ENCODE measurements at places on chromosomes 12 and 14.

DNA sequence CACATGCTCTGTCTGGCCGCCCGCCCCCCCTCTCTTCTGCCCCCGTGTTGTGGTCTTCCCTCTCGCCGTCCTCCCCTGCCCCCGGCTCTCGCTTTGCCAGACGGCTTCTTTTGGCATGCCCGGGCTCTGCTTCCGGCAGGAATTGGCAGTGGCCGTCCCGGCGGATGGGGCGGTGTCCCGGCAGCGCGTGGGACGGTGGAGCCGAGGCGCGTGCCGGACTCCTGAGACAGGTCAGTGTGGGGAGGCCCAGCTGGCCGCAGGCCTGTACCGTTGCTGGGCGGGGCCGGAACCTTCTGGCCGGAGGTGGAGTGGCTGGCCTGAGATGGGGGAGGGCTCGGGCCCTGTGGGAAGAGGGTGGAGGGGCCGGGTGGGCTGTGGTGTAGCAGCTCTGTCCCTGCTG, 17.1 kb downstream of the KIF26A start:
- no peak for DNase-seq

- DNase-seq = no peak
Measured at GRCh38 chr14:95237958-95238340, 80.6 kb upstream of the DICER1 start.

- DNase-seq = no peak
Measured at GRCh38 chr14:71163842-71164629, 256.8 kb downstream of the PCNX1 start.

DNA sequence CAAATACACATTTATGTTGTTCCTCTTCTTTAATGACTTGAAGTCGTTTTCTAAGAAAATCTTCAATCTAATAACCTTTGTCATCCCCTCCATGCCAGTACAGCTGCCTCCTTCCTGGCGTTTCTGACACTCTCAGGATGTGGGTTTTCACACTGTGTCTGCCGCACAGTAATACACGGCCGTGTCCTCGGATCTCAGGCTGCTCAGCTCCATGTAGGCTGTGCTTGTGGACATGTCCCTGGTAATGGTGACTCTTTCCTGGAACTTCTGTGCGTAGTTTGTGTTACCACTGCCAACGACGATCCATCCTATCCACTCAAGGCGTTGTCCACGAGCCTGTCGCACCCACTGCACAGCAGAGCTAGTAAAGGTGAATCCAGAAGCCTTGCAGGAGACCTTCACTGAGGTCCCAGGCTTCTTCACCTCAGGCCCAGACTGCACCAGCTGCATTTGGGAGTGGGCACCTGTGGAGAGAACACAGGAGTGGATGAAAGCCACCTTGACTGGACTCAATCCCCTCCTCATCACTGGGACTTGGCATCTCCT, 1095.9 kb downstream of the TMEM121 start:
- no peak for DNase-seq

- no peak for DNase-seq
Measured at GRCh38 chr12:5068126-5068525, 24.4 kb downstream of the KCNA5 start.

DNA sequence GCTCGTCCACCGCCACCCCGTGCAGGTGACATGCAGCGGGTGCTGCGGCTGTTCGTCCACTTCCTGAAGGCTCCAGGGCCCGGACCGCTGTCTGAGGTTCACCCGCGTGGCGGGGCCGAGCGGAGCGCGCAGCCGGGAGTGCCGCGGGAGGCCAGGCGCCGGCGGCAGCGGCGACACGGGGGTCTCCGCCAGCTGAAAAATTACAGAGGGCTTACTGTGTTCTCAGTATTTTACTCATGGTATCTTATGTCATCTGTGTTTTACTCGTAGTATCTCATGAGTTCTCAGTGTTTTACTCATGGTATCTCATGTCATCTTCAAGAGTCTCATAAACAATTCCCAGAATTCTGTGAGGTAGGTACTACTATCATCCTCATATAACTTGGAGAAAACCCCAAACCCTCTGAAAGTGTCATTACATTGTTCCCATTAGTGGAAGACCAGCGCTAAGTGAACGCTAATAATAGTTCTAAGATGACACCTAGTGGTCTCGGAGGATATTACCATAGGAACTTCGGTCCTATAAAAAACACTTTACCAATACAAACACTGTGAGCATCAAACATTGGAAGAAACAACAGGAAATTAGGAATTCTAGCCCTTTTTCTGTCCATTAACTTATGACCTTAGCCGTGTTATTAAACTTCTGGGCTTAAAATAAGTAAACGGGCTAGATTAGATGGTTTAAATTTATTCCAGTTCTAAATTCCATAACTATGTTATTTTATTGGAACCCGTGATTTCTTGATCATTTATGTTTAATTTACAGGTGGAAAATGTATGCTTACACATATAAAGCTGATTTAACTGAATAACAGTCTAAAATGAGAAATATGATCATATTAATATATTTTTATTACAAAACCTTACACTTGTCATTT, 32.4 kb downstream of the AK7 start:
- peak; percentile 72 for DNase-seq

DNA sequence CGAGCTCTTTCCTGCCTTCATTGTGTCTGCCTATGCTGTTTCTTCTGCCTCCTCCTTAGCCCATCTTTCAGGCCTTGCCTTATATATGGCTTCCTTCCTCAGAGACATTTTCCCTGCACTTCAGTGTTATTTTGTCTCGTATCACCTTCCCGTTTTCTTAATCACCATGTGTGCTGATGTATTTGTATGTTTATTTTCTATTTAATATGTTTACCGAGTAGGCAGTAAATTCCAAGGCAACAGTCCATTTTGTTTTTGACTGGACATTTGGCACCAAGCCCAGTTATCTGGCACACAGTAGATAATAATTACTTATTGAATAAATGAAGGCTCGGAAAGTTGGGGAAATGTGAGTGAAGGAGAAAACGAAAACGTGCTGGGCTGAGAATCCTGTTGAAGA, 4.6 kb upstream of the POU6F1 start:
- DNase-seq = no peak

- DNase-seq = no peak
Measured at GRCh38 chr12:3598896-3599860, 108.2 kb downstream of the PRMT8 start.

GRCh38 chr14:77099425-77100167, 1.5 kb downstream of the CIPC start:
- no peak for DNase-seq

- DNase-seq = no peak
Measured at GRCh38 chr14:42214981-42215491, 608.4 kb downstream of the LRFN5 start.

DNA sequence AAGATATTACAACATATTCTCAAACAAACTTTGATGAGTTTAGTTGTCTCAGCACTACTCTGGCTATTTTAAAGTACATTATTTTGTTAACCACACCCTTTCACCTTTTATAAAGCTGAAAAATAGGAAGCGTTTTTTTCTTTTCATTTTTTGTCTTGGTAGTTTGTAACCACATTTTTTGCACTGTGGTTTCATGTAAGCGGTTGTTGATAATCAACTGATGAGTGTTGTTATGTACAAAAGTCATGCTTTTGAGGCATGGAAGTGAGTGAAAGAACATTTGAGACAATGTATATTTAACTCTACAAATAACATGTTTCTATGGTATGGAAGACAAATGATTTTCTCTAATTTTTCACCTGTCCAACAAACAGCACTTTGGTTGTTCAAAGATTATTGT, 52.1 kb upstream of the ATP2B1 start:
- no peak for DNase-seq

- no peak for DNase-seq
Measured at GRCh38 chr12:123900871-123901376, 71.7 kb downstream of the CCDC92 start.

DNA sequence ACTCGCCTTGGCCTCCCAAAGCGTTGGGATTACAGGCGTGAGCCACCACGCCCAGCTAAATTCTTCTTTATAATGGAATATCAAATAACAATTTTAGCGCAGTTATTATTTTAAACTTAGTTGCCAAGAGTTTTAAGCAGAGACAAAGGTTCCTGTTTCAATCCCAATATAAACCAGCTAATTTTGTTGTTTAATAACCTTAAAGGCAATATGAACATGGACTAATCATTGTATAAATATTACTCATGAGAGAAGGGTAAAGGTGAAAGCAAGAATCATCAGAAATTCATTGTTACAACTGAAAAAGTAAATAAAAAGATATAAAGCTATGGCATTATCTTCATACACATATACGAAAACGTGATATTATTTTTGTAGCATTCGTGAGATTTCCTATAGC, 8.2 kb downstream of the DTD2 start:
- DNase-seq = no peak

- peak; percentile 85 for DNase-seq
Measured at GRCh38 chr12:130633771-130634170, 82.3 kb downstream of the RIMBP2 start.

DNA sequence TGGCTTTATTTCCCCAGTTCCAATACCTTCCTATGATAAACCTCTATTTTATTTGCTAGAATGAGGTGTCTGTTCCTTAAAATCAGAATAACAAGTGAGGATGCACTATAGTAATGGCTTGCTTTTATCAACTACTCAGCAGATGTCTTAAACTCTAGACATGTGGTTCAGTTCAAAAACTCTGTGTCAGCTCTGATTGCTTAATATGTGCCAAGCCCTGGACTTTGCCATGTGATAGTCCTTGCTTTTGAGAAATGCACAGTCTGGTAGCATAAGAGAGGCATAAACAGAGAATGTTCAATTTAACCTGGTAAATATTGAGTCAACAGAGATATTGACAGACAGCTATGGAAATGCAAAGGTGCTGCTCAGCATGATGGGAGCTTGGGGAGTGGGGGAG, 254.8 kb downstream of the PDZRN4 start:
- DNase-seq = no peak

- no peak for DNase-seq
Measured at GRCh38 chr12:51378749-51379148, 12.5 kb downstream of the GALNT6 start.

- DNase-seq = peak; percentile 60
Measured at GRCh38 chr12:3655328-3655900, 97.5 kb downstream of the CRACR2A start.

DNA sequence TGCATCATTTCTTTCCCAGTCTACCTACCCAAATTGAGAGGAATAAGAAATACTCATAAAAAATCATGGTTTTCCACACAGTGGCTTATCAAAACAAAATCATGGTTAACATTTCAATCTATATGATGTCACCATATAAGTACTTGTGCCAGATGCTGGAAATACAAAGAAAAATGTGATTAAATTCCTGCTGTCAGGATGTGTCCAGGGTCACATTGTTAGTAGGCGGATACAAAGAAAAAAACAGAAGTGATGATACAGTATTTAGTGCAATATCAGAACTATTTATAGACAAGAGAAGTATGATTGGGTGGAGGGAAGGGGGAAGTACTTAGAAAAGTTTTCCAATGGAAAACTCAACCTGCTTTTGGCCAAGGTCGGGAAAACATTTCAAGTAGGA, 47.0 kb upstream of the OR6J1 start:
- no peak for DNase-seq

DNA sequence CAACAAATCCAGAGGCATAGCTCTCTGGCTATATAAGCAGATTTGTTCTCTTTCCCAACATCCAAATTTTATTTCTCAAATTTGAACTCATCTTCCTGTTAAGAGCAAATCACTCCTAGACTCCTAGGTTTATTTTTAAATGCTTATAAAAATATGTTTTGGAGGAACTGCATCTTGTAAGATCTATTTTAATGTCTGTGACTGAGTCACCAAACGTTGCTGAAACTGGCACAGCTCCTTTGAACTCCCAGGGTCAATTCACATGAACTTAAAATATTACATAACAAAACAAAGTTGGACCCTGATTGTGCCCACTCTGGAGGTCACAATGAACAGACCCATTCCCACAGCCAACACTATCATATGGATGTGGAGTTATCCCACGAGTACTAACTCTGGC, 23.9 kb downstream of the ANAPC7 start:
- no peak for DNase-seq

DNA sequence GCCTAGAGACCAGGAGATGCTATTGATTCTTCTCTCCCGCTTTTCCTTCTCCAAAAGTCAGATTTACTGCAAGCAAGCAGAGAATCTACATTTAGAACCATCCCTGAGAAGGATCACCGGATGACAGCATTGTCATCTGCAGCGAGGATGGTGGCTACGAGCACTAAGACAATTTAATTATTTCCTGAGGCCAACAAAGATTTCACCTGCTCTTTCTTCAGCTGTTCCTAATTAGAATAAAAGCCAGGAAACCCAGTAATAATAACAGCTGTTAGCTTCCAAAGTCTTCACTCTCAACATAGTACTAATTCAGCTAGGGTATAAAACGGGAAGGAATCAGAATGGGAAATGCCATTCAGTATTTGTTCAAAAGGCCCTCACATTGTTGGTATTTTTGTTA, 53.3 kb downstream of the TMTC1 start:
- no peak for DNase-seq

GRCh38 chr12:48187916-48188695, 4.7 kb downstream of the CCDC184 start:
- DNase-seq = no peak

DNA sequence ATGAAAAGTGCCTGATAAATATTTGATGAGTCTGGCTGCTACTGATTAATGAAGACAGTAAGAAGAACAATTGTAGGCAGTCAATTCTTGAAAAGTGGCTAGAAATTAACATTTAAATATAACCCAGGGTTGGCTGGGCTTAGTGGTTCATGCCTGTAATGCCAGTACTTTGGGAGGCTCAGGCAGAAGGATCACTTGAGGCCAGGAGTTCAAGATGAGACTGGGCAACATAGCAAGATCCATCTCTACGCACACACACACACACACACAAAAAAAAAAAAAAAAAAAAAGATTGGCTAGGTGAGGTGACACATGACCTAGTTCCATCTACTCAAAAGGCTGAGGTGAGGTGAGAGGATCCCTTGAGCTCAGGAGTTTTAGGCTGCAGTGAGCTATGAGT, 7.9 kb upstream of the PLBD1 start:
- no peak for DNase-seq

- no peak for DNase-seq
Measured at GRCh38 chr12:110765111-110765510, 22.4 kb upstream of the PPP1CC start.

DNA sequence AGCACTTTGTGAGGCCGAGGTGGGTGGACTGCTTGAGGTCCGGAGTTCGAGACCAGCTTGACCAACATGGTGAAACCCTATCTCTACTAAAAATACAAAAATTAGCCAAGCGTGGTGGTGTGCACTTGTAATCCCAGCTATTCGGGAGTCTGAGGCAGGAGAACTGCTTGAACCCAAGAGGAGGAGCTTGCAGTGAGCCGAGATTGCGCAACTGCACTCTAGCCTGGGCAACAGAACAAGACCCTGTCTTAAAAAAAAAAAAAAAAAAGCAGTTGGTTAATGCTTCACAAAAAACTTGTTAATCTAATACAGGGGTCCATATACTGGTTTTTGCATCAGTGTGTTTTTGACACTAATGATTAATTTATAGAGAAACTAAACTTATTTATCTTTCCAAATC, 18.5 kb upstream of the SLC7A8 start:
- DNase-seq = no peak

DNA sequence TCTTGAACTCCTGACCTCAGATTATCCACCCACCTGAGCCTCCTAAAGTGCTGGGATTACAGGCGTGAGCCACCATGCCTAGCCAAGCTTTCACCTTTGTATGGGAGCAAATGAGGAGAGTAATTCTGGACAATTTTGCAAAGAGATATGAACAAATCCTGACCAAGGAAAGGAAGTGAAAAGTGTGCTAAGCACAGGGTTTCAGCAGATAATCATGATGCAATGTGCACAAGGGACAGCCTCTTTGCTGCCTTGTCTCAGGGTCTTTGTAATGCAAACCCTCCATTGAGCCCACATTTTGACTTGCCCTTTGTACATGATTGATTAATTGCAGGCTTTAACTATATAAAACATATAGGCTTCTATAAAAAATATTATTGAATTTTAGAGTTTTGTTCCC, 9.2 kb upstream of the PYGL start:
- no peak for DNase-seq

GRCh38 chr12:107436376-107436775, 249.2 kb upstream of the PWP1 start:
- no peak for DNase-seq
